ENCODE measurements at places on chromosomes 1 and 21.

DNA sequence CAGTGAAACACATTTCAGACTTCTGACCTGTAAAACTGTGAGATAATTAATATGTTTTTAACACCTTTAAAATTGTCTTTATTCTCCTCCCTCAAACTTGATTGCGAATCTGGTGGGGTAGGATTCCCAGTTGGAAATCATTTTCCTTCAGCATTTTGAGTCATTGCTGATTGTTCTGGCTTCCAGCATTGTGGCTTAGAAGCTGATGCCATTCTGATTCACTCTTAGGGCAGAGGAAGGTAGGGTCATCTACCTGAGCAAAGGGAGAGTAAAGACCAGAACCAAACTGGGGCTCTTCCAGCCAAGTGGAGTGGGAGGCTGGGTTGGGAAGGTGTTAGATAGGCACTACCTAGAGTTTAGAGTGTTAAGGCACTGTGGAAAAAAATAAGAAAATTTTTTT lies 61.2 kb downstream of the MPZL1 start:
- H3K4me1 ChIP-seq = no peaks in the 10 kb centered on the region
- H3K36me3 ChIP-seq = no peaks in the 10 kb centered on the region
- H3K27me3 ChIP-seq = no peaks in the 10 kb centered on the region
- H3K4me3 ChIP-seq = no peak overlapping the region
- DNase-seq = no peak

GRCh38 chr1:150708595-150708994 lies 11.6 kb upstream of the GOLPH3L start:
- no peaks in the 10 kb centered on the region for H3K36me3 ChIP-seq
- DNase-seq = no peak
- no peaks in the 10 kb centered on the region for H3K27me3 ChIP-seq
- no peak overlapping the region for H3K4me3 ChIP-seq
- no peak overlapping the region for H3K27ac ChIP-seq

DNA sequence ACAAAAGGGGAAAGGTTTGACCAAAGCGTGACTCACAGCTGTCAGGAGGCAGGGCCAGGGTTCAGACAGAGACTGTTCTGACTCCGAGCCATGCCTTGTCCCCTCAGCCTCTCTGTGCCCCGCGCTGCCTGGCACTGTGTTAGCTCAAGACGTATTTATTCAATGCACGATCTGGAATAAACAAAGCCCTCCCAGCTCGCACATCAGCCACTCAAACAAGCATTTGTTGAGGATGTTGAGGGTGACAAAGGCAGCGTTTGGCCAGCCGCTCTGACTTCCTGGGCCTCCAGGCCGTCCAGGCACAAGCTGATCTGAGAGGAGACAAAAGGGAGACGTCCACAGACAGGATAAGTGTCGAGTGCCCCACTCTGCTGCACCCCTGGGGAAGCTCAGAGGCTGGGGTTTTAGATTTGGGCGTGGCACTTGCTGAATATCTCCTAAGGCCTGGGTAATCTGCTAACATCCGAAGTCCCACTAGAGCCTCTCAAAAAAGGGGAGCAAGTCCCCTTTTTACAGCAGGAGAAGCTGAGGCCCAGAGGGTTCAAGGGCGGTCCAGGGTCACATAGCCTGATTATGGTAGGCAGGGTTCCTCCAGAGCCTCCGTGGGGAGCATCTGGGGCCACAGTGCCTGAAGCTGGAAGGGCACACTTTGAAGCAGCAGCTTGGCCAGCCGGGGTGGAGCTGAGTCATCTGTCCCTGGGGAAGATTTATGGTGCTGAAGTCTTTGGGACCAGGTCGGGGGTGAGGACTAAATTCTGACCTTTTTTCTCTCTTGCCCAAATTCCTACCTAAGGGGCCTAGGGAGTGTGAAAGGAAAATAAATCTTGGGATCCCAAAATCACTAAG lies 95.9 kb downstream of the SPSB1 start:
- no peak overlapping the region for H3K27ac ChIP-seq
- H3K27me3 ChIP-seq = no peaks in the 10 kb centered on the region
- no peak overlapping the region for H3K4me3 ChIP-seq
- H3K36me3 ChIP-seq = no peaks in the 10 kb centered on the region
- DNase-seq = no peak

DNA sequence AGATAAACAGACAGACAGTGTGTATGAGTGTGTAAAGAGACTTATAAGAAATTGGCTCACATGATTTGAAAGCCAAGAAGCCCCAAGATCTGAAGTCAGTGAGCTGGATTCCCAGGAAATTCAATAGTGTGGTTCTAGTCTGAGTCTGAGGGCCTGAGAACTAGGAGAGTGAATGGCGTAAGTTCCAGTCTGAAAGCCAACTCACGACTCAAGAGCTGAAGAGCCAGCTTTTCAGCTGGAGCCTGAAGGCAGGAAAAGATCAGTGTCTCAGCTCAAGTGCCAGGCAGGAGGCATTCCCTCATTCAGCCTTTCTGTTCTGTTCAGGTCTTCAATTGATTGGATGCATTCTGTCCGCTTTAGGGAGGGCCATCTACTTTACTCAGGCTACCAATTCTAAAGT lies 257.2 kb downstream of the PLPP3 start:
- no peaks in the 10 kb centered on the region for H3K27me3 ChIP-seq
- H3K27ac ChIP-seq = no peak overlapping the region
- no peak overlapping the region for H3K4me3 ChIP-seq

DNA sequence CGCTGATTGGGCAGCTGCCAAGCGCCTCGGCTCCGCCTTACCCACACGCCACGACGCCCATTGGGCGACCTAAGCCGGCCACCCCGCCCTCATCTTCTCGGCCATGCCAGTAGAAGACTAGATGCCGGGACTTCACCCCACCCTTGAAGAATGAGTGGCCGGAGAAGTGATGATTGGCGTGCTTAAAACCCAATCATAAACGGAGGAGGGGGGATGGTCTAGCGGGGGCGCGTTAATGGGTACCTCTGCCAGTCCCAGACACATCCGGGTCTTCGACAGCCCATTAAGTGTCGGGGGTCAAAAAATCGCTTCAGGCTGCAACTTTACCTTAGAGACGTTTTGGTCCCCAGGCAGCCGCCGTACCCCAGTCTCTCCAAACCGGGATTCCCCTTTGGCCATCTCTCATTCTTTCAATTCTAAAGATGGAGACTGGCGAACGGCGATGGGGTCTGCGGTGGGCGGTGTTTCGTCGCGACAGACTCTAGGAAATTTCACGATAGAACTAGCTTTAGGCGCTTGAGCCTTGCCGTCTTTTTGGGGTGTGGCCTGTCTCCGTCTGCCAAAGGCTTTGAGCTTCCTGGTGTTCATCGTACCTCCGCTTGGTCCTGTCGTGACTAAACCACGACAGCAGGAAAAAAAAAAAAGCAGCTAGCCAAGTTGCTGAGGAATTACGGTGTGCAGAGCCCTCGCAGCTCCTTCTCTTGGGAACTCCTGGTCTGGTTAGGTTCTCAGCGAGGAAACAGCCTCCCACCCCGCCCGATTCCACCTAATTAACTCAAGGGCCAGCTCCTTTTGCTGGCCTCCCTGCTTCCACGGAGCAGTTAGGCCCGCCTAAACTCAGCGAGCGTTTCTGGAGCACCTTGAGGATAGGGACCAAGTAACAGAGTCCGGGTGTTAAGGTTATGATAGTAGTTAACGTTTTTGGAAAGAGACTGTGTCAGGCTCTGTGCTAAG lies at the start of gene GATAD2B:
TSS of gene GATAD2B (minus strand) at position 1 of the 954 bp plus-strand sequence. CDS start 94,625 bp downstream, outside the sequence.
- peak within 1 kb of the TSS; percentile 86 for H3K4me3 ChIP-seq
- peaks cover 34% of the 10 kb centered on the region for H3K4me1 ChIP-seq
- H3K27me3 ChIP-seq = no peaks in the 10 kb centered on the region
- DNase-seq = peak; percentile 95
- peak within 1 kb of the TSS; percentile 93 for H3K27ac ChIP-seq
- H3K36me3 ChIP-seq = peaks cover 4% of the 10 kb centered on the region

GRCh38 chr1:192749349-192749748 lies 59.5 kb upstream of the RGS2 start:
- H3K4me1 ChIP-seq = no peaks in the 10 kb centered on the region
- H3K27ac ChIP-seq = no peak overlapping the region
- H3K27me3 ChIP-seq = no peaks in the 10 kb centered on the region
- DNase-seq = no peak
